ENCODE measurements at places on chromosomes 5 and 9.

DNA sequence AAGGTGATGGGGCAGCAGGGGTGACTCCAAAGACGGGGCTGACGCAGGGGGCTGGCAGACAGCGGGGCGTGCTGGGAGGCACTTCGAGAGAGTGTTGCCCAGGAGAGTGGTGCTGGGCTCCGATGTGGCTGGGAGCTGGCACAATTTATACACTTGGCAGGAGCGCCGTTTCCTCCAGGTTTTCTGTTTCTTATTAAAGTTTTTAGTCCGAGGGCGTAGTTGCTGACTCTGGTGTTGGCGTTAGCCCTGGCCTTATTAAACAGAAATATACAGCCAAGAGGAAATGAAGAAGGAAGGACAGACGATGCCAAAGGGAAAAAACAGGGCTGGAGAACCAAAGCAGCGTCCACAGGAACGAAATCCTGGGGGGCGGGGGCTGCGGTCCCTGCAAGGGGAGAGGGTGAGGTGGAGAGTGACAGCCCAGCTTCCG is 139.6 kb upstream of the PHYKPL start:
- DNase-seq = no peak

- DNase-seq = no peak
These were observed 374 bp upstream of the SLC1A3 start for GRCh38 chr5:36606036-36606427.

- no peak for DNase-seq
These were observed 14.9 kb upstream of the QSOX2 start for GRCh38 chr9:136260521-136260920.

DNA sequence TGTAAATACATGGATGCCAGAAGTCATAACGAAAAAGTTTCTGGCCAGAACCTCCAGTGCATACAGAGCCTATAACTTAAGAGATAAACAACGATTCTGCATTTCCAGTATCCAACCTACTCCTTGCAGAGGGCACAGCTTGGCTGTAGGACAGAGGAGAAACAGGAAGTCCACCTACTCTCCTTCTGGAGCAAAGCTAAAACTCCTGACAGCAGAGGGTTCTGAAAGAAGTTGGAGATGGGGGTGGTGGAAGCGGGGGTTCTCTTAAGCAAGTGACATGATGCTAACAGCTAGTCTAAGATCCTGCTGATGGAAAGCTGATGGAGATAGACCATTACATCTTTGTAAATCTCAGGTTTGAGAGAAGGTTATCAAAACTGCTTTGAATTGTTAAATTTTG is 35.5 kb upstream of the CTNNAL1 start:
- DNase-seq = no peak

DNA sequence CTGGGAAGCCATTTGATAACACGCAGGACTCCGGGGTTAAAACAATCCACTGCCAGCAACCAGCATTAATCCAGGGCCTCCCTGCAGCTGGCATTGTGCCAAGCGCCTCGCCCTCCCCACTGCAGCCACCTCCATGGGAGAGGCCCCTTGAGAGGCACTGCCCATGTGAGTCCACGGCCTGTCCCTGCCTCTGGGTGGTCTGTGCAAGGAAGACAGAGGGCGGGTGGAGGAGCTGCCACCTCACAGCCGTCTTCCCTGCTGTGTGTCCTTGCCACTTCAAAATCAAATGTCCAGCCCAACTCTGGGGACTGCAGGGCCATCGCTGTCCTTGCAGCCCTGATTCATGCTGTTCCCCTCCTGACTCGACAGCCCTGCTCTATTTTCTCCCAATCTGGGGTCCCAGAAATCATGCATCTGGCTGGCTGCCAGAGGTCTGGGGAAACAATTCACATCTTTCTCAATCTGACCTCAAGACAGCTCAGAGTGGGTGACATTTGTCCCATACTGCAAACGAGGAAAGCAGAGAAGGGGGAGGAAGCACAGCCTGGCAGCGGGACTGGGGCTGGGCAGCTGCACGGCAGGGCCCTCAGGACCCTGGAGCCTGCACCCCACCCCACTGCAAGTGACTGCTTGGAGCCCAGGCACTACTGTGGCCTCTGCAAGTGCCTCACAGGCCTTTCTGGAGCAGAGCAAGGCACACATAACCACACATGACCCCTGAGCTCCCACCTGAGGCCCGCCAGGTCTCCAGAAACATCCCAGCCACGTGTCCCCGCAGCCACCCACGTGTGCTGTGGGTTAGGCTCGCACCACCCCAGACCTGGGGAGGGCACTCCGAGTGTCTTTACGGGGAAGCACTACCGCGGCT is 15.7 kb downstream of the BRD3OS start:
- DNase-seq = no peak

DNA sequence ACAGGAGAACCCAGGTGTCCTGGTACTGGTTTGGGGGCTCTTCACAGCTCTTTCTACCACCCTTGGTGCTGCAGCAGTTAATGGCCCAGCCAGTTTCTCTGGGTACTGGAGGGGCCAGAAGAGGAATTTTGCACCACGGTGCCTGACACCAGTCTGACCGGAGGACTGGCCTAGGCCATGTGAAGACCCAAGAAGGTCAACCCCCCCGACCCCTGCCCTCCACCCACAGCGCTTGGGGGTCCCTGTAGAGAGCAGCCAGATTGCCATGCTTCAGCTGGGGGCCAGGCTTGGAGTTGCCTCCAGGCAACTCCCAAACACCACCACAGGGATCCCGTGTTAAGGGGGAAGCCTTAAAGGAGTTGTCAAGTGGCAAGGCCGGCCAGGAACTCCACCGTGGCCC is 6.2 kb downstream of the ARSI start:
- no peak for DNase-seq
